Upper lobe of left lung (tissue), 6 donors: ENCODE measurements at places on chromosomes 5 and 9.

- DNase-seq = no peak
These were observed 53.9 kb upstream of the RORB start for GRCh38 chr9:74443036-74443750.

- no peak for DNase-seq
These were observed 184.4 kb downstream of the ARHGEF28 start for GRCh38 chr5:73810429-73810828.

DNA sequence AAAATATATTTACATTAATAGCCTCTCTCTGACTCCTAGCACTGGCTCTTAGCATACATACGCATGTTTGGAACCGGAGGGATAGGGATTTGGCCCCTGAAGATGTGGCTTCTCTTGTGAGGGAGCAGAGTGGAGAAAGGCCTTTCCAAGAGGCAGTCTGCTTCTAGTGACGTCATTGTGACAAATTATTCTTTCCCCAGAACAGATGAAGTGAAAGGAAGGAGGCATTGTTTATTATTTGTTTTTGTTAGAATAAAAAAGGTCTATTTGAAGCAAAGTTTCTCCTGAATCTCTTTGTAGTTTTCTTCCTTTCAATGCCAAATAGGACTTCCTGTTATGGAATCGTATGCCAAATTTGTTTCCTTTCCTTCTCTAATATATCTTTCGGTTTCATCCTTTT, 361.6 kb downstream of the ICE1 start:
- DNase-seq = no peak

GRCh38 chr5:55440188-55440646, 94.5 kb downstream of the PLPP1 start:
- DNase-seq = no peak

DNA sequence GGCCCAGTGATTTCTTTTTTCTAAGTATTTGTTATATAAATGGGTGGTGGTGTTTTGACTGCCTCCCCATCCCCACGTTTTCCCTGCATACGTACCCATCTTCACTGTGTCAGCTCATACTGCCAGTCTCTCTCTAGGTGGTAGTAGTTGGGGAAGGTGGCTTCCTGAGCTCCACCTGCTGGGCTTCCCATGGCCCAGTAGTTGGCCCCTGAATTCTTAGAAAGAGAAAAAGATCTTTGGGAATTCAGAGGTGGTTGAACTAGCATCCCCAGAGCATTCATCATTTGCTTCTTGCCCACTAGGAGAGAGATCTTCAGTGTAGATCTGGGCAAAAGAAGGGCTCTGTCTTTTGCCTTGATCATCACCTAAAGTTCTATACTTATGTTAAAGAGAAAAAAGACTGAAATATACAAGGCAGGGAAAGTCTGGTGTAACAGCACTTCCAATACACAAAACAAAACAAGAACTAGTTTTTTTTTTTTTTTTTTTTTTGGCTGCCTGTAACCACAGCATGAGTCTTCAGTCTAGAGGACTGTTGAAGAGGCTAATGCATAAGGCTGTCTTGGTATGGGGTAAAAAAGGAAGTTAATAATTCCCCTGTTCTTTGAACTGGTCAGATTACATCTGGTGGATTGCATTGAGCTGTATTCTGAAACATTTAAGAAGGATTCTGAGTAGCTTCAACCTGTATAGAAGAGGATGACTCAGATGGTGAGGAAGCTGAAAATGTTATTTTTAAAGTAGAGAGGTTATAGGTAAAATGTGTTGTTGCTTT, 128.7 kb downstream of the ATG10 start:
- DNase-seq = no peak

DNA sequence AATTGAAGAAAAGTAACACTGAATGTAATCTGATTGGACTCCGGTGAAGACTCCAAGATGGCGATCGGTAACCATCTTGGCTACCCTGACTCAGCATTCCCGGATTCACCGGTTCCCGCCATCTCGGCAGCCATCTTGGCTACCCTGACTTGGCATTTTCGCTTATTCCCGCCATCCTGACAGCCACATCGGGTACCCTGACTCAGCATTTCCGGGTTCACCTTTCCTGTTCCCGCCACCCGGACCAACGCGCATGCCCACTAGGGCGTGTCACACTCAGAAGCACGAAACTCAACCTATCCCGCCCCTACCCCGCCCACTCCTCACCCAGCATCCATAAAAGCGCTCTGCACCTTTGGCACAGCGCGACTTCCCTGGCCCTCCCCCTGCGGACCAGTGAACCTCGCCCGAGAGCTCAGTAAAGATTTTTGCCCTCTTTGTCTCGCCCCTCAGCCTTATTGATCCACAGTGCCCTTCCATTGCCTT, 17.2 kb downstream of the SPTLC1 start:
- DNase-seq = peak; percentile 80

DNA sequence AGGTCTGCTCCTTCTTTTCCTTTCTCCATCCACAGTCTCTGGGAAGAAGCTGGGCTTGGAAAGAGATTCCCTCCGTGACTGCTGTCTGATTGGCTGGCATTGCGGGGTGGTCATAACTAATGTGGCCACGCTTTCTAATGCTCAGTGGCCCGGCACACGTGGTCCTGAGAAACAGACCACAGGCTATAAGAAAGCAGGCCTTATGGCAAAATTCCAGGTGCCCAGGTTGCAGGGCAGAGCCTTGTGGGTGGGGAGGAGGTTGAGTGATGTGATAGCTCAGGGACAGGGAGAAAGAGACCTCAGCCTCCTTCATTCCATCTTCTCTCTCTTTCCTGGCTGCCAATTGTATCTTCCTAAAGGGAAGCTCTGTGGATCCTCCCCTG, 5.4 kb upstream of the SH3PXD2B start:
- DNase-seq = no peak

DNA sequence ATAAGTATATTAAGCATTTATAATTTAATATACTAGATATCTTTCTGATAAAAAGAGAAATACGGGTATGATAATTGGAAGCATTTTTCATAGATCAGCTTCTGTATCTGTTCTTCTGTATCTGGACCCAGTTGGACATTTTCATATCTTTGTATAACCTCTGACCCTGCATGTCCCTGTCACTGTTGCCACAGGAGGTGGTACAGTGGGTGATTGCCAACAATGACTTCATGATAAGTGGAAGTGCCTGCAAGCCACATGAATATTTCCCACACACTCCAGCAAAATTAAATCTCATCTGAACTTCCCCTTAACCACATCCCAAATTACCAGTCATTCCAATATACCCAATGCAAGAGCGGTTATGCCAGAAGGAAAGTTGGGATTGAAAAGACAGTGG, 376.4 kb downstream of the ARRDC3 start:
- no peak for DNase-seq

DNA sequence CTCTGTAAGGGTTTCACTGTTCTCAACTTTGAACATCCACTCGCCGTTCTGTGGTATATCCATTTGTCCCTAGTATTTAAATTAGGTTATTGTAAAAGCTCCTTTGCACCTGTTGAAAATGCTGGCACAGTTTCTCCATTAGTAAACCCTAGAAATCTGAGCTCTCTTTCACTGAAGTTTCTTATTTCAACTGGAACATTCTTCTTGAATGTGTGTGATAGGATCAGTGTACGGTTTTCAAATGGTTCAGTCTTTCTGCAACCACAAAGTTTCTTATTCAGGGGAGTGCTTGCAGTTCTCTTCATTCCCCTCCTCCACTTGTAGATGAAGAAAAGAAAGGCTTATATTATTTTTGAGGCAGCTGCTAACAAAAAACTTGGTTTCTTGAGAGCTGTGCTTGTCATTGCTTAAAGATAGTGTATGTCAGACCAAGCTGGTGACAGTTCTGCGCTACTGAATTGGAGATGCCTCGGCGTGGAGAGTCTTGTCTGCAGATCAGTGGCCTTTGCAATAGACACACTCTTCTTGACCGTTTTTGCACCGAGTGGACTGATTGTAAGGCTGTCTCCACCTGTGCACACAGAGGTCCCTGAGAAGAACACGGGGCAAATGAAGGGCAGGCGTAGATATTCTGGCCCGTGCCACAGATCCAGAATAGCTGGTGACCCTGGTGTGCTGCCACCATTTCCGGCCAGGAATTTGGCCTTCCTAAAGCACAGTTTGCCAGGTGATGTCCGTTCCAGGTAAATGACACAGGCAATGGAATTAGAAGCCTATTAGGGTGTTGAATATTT, 102.2 kb downstream of the TRIO start:
- no peak for DNase-seq

DNA sequence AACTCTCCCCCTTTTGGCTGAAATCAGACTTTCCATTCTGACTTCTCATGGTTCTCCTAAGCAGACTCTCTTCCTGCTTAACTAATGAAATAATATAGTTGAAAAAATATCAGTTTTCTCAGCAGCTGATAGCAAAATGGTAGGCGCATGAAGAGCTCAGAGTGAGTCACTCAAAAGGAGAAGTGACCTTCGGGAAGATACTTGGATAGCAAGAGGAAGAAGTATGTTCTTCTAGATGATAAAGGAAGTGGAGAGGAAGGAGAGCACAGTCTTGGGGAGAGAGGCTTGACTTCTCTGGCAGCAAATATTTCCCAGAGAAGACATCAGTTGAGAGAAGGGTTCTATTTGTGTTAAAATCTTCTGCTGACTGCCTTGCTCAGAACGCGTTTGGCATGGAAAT, 101.5 kb downstream of the TAF11L14 start:
- DNase-seq = no peak

- DNase-seq = no peak
These were observed 53.9 kb downstream of the TRIO start for GRCh38 chr5:14197056-14197455.

- no peak for DNase-seq
These were observed 87.5 kb downstream of the KLHL3 start for GRCh38 chr5:137648361-137648760.

- no peak for DNase-seq
These were observed 90.6 kb downstream of the ZFAND5 start for GRCh38 chr9:72274441-72274840.
